ENCODE measurements at places on chromosomes 13 and 19. TPM values are rescaled to one million over a fixed set of nuclear protein-coding genes. Genes with fewer than 3 reads are reported as not detected.

The KLK4 gene
- not detected for total RNA-seq

The ACP7 gene
- not detected for total RNA-seq

The PSG4 gene
- total RNA-seq, result not detected

The OVOL3 gene
- not detected for total RNA-seq

The GJB6 gene
- 19.8 TPM for total RNA-seq

The ZNF677 gene
- total RNA-seq, result 5.2 TPM

The DLL3 gene
- total RNA-seq, result not detected

- DNase-seq, result no peak
These were observed 11.3 kb upstream of the FFAR2 start for GRCh38 chr19:35436477-35437405.

DNA sequence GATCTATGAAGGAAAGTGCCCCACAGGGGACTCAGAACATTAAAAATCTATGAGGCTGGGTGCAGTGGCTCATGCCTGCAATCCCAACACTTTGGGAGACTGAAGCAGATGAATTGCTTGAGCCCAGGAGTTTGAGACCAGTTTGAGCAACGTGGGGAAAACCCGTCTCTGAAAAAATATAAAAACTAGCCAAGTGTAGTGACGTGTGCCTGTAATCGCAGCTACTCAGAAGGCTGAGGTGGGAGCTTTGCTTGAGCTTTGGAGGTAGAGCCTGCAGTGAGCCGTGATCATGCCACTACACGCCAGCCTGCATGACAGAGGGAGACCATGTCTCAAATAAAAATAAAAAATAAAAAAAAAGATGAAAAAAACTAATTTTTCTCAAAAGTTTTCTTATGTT lies 1070.6 kb downstream of the PCDH9 start:
- no peak for DNase-seq

- peak; percentile 65 for DNase-seq
These were observed at the start of gene ZNF471 for GRCh38 chr19:56507446-56508289. Gene ZNF471, plus strand, starts transcription at chr19:56507855. Its CDS starts 3,717 bp downstream, at chr19:56511572.

DNA sequence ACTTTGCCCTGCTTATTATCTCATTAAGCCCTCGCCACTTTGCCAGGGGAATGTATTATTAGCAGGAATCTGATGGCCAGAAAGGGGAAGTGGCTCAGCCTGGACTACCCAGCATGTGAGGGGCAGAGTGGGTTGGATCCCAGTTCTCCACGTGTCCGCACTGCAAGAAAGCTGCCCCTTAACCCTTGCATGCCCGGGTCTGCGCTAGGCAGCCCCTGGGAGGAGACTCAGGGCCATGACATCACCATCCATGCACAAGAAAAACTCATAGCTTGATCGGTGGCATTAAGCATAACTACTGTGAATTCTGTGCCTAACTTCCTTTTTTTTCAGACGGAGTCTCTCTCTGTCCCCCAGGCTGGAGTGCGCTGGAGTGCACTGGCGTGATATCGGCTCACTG lies 8.9 kb downstream of the CACNG8 start:
- no peak for DNase-seq

DNA sequence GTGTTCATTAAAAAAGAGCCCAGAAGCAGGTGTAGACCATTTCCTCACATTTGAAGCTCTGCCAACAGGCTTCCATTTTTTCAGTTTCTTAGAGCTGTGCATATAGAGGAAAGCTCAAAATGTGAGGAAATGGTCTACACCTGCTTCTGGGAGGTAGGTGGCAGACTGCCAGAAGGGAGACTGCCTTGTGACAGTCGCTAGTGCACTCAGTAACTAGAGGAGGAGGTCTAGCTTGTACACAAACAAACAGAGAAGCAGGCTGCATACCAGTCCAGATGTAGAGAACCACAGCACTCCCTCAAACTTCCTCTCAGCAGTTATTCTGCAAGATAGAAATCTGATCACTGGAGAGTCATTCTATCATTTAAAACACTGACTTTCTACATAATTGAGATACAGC lies 800.2 kb downstream of the EFNB2 start:
- no peak for DNase-seq

GRCh38 chr13:113567681-113568080 lies 16.9 kb upstream of the TFDP1 start:
- DNase-seq, result no peak

GRCh38 chr13:103066079-103066780 lies at the start of gene SLC10A2:
Gene SLC10A2, minus strand, starts transcription at chr13:103066417. Its CDS starts 168 bp downstream, at chr13:103066249.
- no peak for DNase-seq

GRCh38 chr19:49490287-49491029 lies 3.0 kb downstream of the RPL13A start:
- DNase-seq, result peak; percentile 31

GRCh38 chr13:30129411-30129810 lies 177.9 kb downstream of the KATNAL1 start:
- DNase-seq, result no peak

DNA sequence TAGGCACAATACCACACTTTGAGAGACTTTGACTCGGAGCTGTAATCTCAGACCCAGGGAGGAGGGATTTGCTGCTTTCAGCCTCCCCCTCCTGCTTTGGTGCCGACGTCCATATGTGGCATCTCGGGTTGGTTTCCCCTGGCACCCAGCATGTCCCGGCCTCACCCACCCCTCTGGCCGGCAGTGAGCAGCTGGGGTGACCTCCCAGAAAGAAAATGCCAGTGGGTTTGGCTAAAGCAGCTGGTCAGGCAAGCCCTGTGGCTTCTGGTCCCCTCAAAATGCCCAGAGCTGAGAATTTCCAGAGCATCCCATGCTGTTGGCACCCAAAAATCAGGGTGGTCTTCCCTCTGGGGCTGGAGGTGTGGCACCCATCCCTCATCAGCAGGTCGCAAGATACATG lies 34.1 kb downstream of the INSR start:
- DNase-seq, result no peak

GRCh38 chr13:99484473-99484872 lies 16.8 kb upstream of the TM9SF2 start:
- DNase-seq, result no peak

GRCh38 chr19:34260771-34261173 lies 6.4 kb downstream of the GARRE1 start:
- DNase-seq, result no peak

- DNase-seq, result no peak
These were observed 2125.7 kb upstream of the PCDH20 start for GRCh38 chr13:63541336-63541735.

DNA sequence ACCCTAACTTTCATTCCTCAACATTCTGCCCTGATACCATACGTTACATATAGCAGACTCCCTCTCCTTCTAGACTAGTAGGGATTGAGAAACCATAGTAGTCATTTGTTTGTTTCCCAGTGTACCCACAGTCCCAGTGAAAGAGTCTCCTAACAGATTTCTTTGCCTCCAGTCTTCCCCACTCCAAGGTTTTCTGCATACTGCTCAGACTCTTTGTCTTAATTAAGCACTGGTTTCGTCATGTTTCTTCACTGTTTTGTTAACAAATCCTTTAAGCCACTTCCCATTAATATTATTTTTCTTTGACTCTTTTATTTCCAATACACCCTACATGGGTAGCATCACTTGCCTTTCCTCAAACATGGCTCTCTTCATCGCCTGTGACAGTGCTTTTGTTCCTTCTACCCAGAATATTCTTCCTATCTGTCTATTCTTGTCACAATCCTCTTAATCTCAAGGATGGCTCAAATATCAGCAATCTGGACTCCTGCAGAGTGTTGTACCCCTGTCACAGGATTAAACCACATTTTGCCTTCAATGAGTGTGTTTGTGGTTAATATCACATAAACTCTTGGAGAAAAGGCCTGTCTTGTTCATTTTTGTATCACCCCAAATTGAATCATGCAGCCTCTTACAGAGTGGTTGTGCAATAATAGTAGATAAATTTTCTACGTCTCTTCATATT lies 92.7 kb upstream of the KLF12 start:
- DNase-seq, result no peak

DNA sequence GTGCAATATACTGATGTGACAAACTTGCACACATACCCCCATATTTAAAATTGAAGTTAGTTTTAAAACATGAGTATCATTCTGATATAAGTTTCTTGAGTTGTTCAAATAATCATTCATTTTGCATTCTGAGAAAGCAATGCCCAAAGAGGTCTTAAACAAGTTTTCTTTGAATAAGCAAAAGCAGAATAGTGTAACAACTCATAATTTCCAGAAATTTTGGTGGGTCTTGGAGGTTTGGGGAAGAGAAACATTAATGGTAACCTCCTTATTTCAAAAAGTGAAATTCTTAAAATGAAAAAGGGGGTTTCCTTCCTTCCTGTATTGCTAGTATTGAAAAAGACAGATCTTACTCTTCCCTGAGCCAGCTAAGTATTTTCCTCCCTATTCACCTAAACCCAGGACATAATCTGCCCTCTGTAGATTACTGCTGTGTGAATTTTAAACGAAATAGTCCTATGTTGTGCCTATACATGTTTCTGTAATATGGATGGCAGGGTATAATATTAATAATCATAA lies 30.4 kb downstream of the SLC25A15 start:
- no peak for DNase-seq

- no peak for DNase-seq
These were observed 276.3 kb upstream of the PRR20A start for GRCh38 chr13:56864451-56864850.

DNA sequence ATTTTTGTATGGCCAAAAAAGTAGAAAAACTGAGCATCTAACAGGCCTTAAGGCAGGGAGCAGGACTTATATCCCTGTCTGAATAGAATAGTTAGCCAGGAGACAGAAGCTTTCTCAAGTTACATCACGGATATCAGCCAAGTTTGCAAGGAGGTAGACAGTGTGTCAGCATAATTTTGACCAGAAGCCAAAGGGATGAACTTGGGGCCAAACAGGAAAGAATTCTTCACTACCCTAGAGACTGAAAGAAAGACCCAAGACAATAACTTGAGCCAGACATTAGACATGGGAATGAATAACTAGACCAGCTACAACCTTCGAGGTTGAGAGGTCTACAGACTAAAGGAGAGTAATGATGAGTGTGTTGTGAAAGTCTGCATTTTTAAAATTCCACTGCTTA lies 48.1 kb upstream of the PCDH9 start:
- no peak for DNase-seq
